ENCODE measurements at places on chromosomes 12 and 14.
A peak's percentile ranks its signal among the peaks of the same experiment; 100 is the strongest.

GRCh38 chr14:84112589-84112988, 1417.4 kb upstream of the FLRT2 start:
- DNase-seq = no peak

- no peak for DNase-seq
These were observed 305.2 kb upstream of the FOXG1 start for GRCh38 chr14:28461389-28461788.

- DNase-seq = no peak
These were observed 62.3 kb upstream of the PTCSC3 start for GRCh38 chr14:36238666-36239363.

GRCh38 chr14:64725261-64725815, 21.1 kb downstream of the PLEKHG3 start:
- no peak for DNase-seq

GRCh38 chr14:73290279-73290678, 53.0 kb downstream of the PAPLN start:
- no peak for DNase-seq

DNA sequence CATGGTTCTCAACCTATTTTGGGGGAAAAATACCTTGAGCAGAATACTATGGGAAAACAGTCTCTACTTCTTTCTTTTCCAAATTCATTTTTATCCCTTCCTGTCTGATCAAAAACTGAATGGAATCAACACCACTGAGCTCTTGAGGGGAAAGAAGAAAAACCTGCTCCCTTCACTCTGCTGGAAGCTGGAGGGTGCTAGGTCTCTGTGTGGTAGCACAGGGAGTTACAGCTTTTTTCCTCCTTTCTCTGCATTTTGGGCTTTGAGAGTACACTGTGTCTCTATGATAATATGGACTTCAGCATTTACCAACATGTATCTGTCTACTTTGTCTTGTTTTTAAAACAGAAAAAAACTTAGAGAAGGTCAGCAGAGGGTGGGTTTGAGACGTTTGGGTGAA, 417.2 kb upstream of the SYT1 start:
- no peak for DNase-seq

DNA sequence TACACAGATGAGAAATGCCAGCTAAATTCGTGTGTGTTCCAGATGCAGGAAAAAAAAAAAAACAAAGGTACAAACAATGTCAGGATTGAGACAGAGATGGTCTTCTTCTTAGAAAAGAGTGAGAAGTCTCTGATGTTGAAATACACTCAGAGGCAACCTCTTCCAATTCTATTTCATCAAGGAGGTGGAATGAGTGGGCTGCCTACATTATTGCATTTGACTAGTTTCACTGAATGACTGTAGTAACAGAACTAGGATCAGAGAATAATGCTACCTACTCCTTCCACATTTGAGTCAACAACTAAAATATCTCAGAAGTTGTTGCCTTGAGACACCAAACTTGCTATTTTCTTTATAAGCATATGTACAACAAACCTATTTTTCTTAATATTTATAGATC, 1332.2 kb upstream of the FLRT2 start:
- no peak for DNase-seq

GRCh38 chr14:74950795-74951442, 4.5 kb downstream of the PGF start:
- DNase-seq = peak; percentile 93

DNA sequence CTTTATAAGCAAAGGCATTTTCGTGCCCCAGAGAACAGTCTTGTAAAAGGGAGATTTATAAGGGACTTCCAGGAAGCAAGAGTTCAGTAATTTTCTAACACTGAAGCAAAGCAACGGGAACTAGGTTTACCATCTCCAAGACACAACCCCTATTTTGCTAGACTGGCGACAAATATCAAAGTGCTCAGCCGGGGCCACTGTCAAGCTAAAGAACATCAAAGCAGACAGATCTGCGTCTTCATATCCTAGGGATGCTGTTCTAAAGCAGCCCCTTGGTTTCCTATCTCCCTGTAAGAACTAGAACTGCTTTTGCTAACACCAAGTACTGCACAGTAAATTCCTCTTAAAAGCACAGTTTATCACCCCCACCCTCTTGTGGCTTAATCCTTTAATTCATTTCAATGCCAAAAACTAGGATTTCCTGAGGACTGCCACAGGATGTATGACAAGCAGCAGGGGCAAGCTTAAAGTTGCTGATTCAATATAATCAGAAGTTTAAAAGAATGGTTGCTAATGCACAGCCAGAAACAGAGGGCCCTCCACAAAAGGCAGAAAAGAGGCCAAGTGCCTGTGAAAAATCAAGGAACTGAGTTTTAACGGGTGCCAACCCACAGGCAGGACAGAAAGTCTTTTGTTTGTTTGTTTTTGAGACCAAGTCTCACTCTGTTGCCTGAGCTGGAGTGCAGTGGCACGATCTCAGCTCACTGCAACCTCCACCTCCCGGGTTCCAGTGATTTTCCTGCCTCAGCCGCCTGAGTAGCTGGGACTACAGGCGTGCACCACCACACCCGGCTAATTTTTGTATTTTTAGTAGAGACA, 44.0 kb upstream of the ISM2 start:
- DNase-seq = no peak

GRCh38 chr14:69077841-69078240, 75.1 kb downstream of the DCAF5 start:
- no peak for DNase-seq

DNA sequence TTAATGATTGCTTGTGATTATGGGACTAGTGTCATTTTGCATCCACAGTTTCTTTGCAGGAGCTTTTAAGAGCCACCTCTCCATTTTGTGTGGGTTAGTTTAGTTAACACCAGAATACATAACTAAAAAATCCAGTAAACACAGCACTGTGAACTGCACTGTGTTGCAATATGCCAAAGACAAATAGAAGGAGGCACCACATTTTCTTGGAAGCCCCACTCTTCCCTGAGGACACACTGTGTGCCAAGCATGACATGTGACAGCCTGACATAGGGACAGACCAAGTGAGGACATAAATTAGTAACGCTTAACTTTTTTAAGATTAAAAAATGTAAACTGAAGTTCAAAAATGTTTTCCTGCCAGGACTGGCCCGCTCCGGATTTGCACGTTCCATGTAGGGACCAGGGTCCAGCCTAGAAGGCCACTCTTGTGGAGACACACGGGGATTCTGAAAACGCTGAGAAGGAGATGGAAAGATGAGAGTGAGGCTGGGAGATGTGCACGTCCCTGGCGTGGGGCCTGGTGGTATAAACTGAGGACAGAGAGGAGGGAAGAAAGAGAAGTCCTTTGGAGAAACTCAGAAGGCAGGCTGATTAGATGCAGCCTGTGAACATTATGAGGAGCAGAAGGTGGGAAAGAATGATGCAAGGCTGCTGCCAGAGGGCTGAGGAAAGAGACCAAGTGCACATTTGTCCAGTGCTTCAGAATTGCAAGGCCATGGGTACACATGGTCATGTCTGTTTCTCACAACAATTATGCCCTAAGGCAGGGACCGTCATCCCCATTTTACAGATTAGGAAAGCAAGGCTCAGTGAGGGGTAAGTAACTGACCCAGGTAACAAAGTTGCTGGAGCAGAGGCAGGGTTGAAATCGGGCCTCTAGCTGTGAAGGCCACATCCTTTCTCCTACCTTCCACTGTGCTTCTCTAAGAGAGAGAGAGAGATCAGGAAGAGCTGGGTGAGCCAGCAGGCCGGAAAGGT, 45.1 kb downstream of the ISCA2 start:
- no peak for DNase-seq

GRCh38 chr14:103284574-103285467, 49.2 kb upstream of the EIF5 start:
- peak; percentile 51 for DNase-seq

DNA sequence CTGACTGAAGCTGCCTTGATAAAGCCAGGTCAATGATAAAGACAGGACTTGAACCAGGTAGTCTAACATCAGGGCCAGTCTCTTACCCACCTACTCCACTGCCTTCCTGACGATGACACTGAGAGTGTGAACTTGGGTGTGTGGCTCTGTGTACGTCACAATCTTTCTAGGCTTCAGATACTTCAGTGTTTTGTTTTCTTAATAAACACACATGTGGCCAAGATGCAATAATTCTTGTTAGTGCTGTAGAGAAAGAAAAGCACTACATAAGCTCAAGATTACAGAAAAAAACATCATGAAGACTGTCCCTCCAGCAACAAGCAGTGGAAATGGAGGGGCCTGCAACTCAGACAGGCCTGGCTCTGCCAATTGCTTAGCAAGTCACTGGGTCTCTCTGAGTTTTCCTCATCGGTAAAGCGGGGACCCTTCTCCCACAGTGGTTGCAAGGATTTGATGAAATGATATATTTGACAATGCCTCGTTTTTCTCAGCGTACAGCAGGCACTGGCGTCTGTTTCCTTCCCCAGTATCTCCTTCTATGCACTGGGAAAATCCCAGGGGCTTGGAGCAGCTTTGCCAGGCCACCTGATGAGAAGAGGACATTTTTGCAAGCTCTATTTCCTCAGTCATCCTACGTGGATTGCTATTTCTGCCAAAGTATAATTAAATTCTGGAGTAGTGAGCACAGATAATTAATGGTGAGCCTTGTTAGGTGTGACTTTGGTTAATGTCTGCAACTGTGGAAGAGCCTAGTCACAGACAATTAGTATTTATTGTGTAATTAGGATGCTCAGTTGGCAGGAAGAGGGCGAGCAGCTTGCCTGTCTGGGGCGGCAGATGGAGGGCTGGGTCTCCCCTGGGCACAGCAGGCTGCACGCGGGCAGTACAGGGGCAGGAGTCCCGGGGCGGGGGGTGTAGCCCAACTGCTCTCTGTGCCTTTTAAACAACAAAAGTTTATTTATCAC, 55.8 kb upstream of the CHGA start:
- no peak for DNase-seq

- no peak for DNase-seq
These were observed 5.1 kb upstream of the SERPINA1 start for GRCh38 chr14:94393474-94393873.

DNA sequence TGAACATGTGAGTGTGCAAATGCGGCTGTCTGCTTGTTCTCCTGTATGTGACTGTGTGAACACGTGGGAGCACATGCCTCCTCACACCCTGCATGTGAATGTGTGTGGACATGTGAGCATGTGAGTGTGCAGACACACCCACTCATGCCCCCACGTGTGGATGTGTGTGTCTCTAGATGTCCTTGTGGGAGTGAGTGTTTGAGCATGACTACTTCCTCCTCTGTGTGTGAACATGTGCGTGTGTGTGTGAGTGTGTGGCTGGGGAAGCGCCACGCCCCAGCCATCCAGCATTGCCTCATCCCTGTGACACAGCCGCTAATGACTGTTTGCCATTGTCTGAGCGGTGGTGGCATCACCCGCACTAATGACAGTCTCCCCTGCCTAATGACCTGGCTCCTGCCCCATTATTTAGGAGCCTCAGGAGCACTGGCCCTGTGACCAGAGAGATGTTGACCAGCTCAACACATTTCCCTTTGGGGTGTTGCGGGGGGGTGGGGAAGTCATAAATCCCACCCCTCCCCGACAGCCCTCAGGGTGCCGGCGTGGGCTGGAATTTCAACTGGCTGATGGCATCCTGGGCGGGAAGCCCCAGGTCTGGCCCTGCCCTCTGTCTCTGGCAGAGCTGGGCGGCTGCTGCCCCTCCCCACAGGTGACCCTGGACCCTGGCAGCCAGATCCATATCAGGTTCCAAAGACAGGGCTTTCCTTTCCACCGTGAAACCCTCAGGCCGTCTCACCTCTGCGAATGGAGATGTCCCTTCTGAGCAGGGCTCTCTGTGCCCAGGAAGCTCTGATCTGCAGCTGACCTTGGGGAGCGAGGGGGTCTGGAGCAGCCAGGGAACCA, 11.5 kb upstream of the KRT80 start:
- DNase-seq = peak; percentile 50

- peak; percentile 68 for DNase-seq
These were observed 59.4 kb downstream of the TSPAN11 start for GRCh38 chr12:30985814-30986452.

GRCh38 chr12:67578976-67579661, 69.4 kb upstream of the DYRK2 start:
- DNase-seq = no peak

DNA sequence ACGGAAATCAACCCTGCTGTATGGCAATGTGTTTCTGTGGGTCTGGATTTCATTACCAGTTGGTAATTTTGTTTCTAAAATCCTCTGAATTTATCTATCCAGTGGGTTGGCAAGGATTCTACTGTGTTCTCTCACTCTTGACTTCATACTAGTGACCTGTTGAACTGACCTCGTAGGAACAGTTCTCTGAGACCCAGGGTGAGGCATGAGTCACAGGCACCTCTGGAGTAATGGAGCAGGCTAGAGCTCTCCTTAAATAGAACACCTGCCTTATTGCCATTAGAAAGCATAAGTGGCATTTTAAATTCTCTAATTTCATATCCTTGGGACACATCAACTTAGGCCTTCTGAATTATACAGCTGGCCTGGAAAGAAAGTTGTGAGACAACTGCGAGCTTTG, 258.3 kb upstream of the NAV3 start:
- no peak for DNase-seq

DNA sequence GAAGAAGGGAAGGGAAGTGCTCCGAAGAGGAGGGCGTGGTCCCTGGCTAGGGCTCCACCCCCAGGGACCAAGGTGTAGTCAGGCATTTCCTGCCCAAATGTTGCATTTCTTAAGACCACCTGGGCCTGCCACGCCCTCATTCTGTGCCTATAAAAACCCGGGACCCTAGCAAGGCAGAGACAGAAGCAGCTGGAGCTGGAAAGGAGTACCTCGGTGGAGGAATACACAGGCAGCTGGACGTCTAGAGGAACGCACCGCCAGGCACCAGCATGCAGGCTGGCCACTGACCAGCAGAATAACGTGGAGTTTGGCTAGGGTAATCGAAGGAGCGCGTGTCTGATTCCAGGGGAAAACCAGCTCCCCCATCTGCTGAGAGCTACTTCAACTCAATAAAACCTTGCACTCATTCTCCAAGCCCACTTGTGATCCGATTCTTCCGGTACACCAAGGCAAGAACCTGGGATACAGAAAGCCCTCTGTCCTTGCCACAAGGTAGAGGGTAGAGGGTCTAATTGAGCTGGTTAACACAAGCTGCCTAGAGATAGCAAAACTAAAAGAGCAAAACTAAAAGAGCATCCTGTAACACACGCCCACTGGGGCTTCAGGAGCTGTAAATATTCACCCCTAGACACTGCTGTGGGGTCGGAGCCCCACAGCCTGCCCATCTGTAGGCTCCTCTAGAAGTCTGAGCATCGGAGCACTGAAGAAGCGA, 21.0 kb downstream of the CFL2 start:
- DNase-seq = peak; percentile 36

DNA sequence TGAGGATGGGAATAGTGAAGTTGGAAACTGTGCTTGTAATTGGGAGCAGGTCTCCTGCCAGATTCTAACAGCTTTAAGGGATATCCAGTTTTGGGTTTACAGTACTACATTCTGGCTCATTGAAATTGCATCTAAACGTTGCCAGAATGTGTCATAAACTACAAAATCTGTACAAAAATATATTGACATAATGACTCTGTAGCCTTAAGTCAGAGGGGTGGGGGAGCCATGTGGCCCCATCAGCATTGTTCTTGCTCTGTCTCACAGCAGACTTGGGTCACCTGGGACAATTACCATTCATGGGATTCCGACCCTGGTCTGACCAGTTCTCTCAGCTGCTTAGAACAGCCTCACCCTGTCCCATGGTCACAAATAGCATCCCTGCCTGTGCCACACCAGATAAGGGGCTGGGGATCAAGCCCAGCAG, 43.3 kb upstream of the MED13L start:
- peak; percentile 66 for DNase-seq

- no peak for DNase-seq
These were observed 186.2 kb downstream of the NRXN3 start for GRCh38 chr14:78356391-78356790.

Data from Caco-2 (cell line).